Stimulated activated CD8-positive, alpha-beta memory T cell treated with anti-CD3 and anti-CD28 coated beads, Interleukin-7, amount 100 ng/mL, for 24 hours (primary cell): ENCODE measurements at places on chromosomes 5 and 9.

DNA sequence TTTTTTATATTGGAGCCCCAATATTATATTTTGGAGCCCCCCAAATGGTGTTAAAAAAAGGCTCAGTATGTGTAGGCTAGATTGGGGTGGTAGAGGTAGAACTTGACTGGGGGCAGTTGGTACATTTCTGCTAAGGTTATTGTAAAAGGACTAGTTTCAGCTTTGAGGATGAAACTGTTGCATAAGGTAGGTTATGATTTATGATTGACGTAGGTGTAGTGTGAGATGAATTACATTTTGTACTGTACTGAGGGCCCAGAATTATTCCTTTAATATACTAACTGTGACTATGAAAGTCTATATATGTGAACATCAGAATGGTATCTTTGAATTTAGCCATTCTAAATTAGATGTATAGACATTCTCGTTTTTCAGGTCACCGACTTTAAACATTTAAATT lies 3.6 kb downstream of the RIC1 start:
- DNase-seq, result no peak

GRCh38 chr5:139103762-139104161 lies 94.4 kb downstream of the SIL1 start:
- DNase-seq, result no peak

DNA sequence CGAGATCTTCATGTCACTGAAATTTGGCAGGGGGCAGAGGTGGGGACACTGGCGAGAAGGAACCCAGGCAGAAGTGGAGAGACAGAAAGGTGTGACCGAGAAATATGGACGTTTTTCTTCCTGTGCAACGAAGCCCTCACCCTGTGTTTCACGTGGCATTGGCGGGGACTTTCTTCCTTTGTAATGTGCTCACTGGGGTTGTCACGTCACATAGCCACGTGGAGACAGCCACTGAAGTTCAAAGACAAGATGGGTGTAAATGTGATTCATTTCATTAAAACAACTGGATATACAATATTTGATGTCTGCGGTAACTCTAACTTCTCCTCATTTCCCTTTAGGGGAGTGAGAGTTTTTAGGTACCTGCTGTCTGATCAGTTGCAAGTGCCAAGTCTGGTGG lies 225.7 kb downstream of the FSTL4 start:
- DNase-seq, result no peak

DNA sequence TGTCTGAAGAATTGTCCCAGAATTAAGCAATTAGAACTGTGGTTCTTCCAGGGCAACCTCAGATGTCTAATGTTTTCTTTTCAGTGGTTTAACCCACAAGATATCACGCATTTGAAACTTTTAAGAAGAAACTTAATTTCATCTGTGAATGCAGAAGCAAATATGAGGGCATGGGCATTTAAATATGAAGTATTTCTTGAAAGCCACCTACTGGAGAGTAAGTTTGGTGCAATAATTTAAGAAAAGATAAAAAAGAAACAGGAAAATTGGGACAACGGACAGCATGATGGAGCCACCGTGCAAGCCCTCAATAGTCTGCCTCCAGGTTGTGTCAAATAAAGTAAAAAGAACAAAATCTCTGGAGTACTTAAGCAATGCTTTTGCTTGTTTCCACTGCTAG lies 1.2 kb upstream of the CAPSL start:
- DNase-seq, result no peak

DNA sequence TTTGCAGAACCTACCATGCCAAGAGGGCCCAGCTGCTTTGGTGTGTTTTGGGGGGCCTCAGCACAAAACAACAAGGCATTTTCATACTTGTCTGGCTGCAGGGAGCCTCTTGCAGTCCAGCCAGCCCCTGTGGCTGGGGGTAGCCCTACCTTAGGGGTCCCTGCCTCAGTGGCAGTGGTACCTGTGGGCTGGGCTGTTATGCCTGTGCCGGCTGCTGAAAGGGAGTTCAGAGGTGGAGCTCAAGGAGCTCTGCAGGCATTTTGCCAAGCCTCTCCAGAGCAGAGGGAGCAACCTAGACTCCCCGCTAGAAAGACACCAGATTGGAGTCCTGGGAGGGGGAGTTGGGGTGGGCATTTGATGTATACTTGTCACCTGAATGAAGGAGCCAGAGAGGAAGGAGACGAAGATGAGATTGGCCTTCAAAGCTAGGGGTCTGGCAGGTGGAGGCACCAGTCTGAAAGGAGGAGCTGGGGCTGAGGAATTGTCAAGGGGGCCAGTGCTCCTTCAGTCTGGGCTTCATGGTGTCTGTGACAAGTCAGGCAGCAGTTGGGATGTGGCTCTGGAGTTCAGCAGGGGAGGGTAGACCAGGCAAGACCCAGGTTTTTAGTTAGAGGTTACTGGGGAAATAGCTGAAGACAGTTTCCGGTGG lies 1.5 kb downstream of the SHROOM1 start:
- DNase-seq, result no peak

DNA sequence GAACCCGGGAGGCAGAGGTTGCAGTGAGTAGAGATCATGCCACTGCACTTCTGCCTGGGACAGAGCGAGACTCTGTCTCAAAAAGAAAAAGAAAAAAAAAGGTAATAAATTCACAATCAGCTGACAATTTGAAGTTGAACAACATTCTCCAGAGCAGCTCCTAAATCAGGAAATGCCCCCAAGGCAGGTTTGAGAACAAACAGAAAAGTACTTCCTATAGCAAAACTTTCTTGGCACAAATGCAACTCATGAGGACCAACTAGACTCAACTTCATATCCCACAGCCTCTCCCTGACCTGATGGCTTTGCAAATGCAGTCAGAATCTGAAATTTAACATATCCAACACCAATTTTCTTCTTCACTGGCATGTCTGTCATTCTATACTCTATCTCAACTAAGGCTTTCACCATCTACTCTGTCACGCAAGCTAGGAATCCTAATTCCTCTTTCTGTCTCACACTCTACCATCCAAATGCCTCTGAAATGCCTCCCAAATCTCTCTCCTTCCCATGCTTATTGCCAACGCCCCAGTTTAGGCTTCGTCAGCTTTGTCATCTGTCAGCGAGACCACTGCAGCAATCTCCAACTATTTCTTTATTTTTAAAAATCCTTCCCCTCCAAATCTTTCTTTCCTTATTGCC lies 113.3 kb downstream of the MAPKAP1 start:
- DNase-seq, result no peak

DNA sequence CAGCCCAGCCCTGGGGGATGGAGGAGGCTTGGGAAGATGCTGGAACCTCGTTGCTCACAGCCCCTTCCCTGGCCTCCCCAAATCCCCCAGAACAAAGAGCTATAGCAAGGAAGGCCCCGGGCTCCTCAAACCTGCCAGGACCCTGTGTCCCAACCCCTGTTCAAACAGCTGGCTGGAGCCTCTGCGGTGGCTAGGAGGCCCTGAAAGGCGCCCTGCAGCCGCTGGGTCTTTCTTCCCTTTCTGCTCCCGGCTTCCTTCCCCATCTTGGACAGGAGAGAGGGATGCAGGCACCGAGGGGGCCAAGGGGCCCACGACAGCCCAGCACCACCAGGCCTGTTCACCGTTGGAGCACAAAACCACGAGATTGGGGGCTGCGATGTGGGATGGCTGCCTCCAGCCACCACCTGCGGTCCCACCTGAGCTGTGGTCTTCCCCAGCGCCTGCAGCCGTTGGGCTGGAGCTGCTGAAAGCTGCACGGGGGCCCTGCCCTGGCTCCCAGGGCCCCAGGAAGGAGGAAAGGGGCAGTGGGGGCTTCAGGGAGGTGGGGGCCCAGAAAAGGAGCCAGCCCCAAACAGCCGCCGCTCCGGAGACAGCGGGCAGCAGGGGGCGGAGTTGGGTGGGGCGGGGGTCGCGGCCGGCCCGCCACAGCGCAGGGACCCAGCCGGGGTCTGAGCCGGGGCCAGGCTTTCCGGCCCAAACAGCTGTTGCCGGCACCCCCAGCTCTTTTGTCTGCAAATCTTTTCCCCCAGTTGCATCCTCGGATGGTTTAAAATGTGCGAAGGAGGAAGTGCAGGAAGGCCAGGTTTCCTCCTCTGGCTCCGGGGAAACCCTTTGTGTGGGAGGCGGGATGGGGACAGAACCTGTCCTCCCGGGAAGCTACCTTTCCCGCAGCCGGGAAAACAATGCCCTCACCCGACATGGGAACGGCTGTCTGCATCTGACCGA lies 16.1 kb downstream of the NOTCH1 start:
- DNase-seq, result no peak
